ENCODE measurements at places on chromosomes 1 and 21. TPM values are rescaled to one million over a fixed set of nuclear protein-coding genes. Genes with fewer than 3 reads are reported as not detected.

The OR10Z1 gene
- not detected for total RNA-seq

The NLRP3 gene
- 11.5 TPM for total RNA-seq

The AIRE gene
- not detected for total RNA-seq

The TGFB2 gene
- 1.6 TPM for total RNA-seq

The JUN gene
- 298 TPM for total RNA-seq

The INAVA gene
- 0.16 TPM for total RNA-seq

The EPHB2 gene
- 5.7 TPM for total RNA-seq

The FCAMR gene
- not detected for total RNA-seq

GRCh38 chr21:23398726-23399125, 2208.6 kb downstream of the MRPL39 start:
- no peak for DNase-seq

DNA sequence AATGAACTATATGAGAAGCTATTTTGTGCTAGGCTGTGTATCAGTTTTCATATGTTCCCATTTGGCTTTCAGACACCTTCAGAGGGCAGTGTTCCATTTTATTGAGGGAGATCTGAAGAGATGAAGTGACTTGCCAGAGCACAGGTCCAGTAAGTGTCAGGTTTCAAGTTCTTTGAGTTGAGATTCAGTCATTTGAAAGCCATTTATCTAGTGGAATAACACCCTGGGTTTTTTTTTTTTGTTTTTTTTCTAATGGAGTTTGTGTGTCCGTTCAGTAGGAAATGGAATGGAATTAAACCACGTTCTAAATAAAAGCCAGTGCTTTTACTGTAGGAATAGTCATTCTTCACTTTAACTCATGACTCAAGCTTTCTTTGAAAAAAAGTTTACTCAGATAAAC, 652.9 kb upstream of the USP24 start:
- no peak for DNase-seq

GRCh38 chr1:180939073-180939710, 26.5 kb downstream of the KIAA1614 start:
- no peak for DNase-seq

DNA sequence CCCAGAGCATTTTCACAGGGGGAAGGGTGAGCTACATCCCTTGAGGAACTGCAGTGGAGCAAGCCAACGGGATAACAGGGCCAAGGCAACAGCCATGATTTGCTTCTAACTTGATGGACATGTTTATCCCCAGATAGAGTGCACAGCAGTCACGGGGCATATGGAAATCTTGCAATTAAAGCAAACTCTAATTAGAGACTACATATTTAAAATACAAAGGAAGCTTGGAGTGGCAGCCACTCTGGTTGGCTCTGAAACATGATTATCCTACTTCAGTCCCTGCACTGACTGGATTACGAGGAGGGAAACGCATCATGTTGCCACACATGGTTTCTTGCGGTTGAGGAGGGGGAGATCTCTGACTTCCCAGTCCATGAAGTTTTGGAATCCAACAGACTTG, 60.8 kb downstream of the BEND5 start:
- no peak for DNase-seq

DNA sequence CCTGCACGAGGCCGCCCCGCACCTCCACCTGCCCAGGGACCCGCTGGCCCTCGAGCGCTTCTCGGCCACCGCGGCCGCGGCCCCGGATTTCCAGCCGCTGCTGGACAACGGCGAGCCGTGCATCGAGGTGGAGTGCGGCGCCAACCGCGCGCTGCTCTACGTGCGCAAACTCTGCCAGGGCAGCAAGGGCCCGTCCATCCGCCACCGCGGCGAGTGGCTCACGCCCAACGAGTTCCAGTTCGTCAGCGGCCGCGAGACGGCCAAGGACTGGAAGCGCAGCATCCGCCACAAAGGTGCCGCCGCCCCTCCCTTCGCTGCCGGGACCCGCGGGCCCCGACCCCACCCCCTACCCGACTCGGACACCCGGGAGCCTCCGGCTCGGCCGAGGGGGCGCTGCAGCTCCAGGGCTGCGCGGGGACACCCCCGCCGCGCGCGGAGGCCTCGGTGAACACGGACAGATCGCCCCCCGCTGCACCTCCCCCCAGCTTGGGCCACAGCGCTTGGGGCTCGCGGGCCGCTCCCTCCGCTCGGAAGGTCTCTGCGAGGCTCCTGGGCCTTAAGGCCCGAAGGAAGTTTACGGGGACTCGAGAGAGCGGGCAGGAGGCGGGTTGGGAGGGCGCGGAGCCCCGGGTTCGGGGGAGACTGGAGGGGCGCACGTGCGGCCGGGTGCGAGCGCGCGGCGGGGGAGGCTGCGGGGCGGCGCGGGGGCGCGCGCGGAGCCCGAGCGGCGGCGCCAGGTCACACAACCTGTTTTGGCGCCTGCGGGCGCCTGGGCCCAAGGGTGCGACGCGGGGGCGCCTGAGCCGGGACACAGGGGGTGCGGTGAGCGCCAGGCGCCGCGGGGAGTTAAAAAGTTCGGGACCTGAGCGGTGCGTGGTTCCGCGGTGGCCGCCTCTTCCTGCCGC, 1.2 kb downstream of the SAMD11 start:
- no peak for DNase-seq

GRCh38 chr1:116252785-116253184, 120.3 kb upstream of the ATP1A1 start:
- DNase-seq: no peak

DNA sequence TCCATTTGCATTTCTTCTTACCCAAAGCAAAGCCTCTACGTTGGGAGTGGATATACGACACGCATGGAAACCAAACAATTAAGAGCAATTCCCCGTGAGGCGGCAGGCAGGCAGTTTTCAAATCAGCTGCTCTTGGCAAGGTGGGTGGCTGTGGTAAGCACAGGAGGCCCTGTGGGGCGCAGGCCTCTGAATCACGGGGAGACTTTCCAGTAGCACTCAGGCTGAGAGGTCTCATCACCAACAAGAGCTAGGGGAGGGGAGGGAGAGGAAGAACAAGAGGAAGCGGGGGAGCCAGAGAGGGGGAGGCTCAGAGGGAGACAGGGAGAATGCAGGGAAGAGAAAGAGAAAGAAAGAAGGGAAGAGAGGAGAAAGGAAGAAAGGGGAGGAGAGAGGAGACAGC, 56.4 kb downstream of the MT1HL1 start:
- no peak for DNase-seq

DNA sequence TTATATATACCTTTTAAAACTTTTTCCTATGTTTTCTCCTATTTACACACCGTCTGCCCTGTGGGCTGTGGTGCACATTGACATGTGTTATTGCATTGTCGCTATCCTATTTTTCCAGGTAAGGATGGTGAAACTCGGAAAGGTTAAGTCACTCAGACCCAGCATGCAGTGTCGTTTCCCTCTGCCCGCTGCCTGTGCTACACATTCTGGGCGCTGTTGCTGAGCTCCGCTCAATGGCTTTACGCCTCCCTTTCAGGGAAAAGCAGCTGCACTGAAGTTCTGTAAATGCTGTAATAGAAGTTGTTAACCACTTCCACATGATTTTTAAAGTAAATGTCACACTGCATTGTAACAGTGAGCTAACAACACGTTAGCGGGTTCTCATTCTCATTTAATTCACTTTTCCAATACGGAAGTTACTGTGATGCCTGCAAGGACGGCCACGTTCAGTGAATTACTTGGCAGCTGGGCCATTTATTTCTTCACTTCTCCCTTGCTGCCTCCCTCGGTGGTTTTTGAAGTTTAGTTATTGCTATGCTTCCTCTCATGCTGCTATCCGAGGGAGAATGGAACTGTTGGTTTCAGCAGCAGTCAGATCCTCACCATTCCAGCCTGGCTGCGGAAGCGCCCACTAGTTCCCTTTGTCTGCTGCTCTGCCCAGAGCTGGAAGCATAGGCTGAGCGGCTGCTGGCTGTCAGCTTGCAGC, 288.7 kb downstream of the SPATA17 start:
- DNase-seq: no peak

- no peak for DNase-seq
These were observed 68.3 kb downstream of the PTGER3 start for GRCh38 chr1:70979313-70979712.

- no peak for DNase-seq
These were observed 32.6 kb upstream of the CD46 start for GRCh38 chr1:207719234-207719633.

DNA sequence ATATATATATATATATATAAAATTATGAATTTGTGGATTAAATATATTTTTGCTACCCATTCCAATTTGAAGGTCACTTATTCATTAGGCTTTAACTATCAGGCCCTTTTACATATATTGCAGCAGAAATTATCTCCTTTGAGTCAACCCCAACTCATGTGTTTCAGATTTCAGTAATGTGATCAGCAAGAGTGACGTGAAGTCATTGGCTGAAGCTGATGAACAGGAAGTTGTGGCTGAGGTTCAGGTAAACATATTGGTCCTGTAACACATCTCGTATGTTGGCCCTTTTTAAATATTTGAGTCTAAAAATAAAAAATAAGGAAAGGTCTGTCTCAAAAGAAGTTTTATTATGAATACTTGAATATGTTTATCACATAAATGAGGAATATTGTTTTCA, 8.5 kb downstream of the VPS45 start:
- no peak for DNase-seq

- DNase-seq: no peak
These were observed 40.5 kb downstream of the TRIT1 start for GRCh38 chr1:39842836-39843235.

GRCh38 chr1:80445033-80445432, 1355.7 kb upstream of the ADGRL2 start:
- DNase-seq: no peak

GRCh38 chr1:176102768-176103350, 104.2 kb downstream of the COP1 start:
- DNase-seq: no peak

DNA sequence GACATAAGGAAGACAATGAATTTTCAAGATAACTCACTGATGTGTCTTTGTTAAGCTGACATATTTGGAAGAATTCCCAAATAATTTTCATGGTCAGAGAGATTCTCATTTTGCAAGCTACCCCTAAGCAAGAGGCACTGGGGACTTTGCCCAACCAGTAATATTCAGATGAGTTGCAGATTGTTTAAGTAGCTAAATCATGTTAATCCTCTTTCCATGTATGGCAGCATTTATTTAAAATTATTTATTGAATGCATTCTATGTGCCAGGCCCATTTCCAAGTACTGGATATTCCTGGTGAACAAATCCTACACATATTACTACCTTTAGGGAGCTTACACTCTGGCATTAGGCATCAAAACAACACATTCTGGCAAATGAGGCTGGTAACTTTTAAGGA, 56.5 kb upstream of the BACH1 start:
- DNase-seq: no peak

GRCh38 chr1:47338249-47339077, 4.9 kb downstream of the CMPK1 start:
- no peak for DNase-seq

GRCh38 chr1:247358920-247359319, 27.3 kb upstream of the ZNF496 start:
- DNase-seq: no peak

- DNase-seq: no peak
These were observed 3.9 kb upstream of the TMPRSS2 start for GRCh38 chr21:41511858-41512257.

DNA sequence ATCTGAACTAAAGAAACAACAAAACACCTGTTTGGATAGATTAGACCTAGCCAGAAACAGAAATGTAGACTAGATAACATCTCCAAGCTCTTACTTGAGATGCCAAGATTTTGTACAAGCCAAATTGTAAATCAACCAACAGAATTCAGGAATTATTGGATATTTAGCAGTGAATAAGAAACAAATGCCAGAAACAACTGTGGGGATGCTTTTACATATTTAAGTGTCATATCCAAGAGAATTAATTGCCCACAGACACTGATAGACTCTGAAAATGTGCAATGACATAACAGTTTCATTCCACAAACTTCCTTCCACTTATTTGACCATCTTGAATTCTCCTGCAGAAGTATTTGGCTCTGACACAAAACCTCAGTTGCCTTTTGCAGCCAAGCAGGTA, 92.3 kb downstream of the SGIP1 start:
- DNase-seq: no peak

GRCh38 chr21:27206368-27206982, 239.6 kb upstream of the ADAMTS5 start:
- no peak for DNase-seq

DNA sequence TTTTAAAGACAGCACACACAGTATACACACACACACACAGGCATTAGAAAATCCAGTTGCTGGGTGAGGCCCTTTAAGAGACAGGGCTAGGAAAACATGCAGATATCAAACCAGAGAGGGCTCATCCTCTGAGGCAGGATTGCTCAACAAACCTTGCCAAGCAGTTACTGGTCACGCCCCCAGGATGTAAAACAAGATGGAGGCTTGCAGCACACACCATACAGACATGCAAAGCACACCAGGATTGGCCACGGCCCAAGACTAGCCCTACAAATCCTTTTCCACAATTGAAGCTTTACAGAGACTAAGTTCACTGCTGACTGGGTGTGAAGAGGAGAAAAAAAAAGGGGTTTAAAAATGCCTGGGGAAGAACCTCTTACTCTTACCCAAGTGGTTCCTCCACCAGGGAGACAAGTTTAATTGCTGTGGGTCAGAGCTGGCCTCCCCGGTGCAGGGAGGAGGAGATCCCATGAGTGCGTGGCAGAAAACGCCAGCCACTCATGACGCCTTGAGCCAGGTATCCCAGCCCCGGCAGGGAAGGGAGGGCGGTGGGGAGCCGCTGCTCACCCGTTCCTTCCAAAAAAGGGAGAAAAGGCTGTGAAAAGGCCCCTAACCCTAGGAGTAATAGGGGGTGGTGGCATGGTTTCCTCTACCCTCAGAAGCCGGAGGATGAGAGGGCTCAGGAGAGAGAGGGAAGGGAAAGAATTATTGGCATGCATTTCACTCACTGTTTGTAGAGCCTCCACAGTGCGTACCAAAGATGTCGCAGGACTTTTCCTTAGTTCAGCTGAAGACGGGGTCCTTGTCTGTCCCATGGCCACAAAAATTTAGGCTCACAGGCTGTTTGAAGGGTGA, 594.6 kb upstream of the ZP4 start:
- DNase-seq: no peak

DNA sequence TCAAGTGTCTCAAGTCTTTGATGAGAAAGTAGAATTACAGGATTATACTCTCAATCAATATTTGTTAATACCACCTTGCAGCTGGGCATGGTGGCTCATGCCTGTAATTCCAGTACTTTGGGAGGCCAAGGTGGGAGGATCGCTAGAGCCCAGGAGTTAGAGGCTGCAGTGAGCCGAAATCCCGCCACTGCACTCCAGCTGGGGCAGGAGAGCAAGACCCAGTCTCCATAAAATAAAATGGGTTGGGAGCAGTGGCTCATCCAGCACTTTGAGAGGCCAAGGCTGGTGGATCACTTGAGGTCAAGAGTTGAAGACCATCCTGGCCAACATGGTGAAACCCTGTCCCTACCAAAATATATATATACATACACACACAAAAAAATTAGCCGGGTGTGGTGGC, 1.2 kb upstream of the NCMAP start:
- DNase-seq: peak; percentile 26

Data from mesenteric fat pad (tissue), 1 donor.